Stimulated activated CD4-positive, alpha-beta T cell treated with anti-CD3 and anti-CD28 coated beads, Interleukin-4, amount 100 ng/mL, for 24 hours (primary cell): ENCODE measurements at places on chromosomes 11 and 22.

DNA sequence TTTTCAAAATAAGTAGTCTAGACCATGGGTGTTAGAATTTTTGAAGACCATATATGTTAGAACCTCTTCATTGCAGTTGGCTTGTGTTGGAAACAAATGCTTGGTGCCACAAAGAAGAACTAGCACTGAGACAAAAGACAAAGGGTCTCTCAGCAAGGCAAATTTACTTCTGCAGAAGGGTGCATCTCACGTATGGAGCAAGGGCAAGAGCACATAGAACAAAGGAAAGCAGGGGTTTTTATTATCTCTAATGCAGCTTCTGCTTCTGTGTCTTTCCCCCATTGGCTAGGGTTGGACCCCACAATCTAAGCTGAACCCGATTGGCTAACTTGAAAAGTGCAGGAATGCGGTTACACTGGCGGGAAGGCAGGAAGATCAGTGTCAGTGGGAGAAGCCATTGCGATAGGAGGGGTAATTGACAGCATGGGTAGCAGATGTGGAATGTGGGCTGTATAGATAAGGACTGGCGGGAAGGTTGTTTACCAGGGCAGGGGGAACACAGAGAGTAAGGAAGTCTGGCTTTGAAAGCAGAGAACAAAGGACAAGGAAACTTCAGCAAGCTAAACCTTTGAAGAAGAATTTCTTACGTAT lies 9.2 kb upstream of the RBMXL2 start:
- DNase-seq: no peak

- DNase-seq: no peak
Observed at GRCh38 chr11:74493791-74494630, 487 bp upstream of the LIPT2 start.

- DNase-seq: no peak
Observed at GRCh38 chr11:123531325-123531724, 101.3 kb downstream of the GRAMD1B start.

DNA sequence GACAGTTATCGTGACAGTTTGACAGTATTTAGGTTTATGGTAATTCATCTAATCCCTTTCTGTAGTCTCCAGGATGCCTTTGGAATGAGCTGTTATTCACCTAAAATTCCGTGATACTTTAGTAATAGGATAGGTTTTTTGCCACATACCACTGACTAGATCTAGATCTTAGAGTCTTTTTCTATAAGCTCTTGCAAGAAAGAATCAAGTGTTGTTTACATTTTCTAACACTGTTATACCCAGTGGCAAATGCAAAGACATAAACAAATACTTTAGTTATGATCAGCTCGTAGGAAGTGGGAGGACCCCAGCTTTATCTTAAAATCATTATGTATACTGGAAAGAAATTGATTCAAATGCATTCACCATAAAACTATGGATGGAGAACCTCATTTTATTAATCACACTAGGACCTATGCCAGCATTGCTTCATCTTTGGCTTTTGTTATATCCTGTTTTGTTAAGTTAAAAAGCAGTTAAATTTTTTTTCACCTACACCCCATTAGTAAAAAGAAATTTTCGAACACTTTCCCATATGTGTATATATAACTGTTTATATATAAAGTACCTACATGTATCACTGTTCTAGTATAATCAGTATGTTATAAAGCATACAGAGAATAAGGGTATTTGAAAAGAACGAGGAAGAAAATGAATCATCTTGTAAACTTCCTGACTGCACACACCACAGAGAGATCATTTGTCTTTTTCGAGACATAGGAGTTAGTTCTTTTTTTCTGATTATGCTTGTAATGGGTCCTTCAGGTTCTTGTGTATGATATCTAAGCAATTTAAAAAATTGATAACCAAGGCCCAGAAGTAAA lies 60.9 kb downstream of the PDHX start:
- DNase-seq: no peak

- no peak for DNase-seq
Observed at GRCh38 chr11:64438986-64439771, 80.2 kb downstream of the RPS6KA4 start.

GRCh38 chr11:68402355-68403031 lies 58.1 kb upstream of the PPP6R3 start:
- DNase-seq: no peak

- no peak for DNase-seq
Observed at GRCh38 chr22:29633514-29634312, 30.3 kb downstream of the NF2 start.

- peak; percentile 11 for DNase-seq
Observed at GRCh38 chr11:32006799-32007388, 84.0 kb upstream of the RCN1 start.
